ENCODE measurements at places on chromosomes 16 and 17.

- DNase-seq, result no peak
These were observed 2.8 kb upstream of the IL21R start for GRCh38 chr16:27398894-27399853.

GRCh38 chr17:50022463-50023130, 27.6 kb upstream of the DLX3 start:
- DNase-seq, result no peak

GRCh38 chr17:70661342-70662222, 492.2 kb downstream of the KCNJ2 start:
- DNase-seq, result no peak

DNA sequence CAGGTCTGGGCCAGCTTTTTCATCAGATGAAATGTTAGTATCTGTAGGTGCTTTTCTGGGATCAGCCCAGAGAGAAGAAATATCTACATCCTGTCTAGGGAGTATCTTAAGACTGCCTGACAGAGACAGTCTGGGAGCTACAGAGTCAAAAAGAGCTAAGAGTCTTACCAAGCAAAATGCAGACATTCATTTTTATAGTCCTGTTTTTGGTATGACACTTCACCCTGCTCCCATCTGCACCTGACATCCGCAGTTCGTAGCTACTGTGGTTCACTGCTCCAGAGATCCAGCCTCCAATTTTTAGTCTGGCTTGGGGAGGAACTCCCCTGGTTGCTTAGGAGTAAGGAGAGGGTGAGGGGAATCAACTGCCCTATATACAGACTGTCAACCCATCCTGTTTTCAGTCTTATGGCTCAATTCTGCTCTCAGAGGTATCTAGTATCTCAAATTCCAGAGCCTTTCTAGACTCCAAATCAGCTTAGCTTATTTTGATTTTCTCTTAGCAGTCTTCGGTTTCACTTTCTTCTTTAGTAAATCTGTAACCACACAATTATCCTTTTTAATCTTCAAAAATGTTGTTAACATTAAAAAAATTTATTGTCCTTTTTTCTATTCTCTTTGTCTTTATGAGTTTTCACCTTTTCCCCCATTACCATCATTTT, 97.8 kb downstream of the TMEM100 start:
- no peak for DNase-seq

DNA sequence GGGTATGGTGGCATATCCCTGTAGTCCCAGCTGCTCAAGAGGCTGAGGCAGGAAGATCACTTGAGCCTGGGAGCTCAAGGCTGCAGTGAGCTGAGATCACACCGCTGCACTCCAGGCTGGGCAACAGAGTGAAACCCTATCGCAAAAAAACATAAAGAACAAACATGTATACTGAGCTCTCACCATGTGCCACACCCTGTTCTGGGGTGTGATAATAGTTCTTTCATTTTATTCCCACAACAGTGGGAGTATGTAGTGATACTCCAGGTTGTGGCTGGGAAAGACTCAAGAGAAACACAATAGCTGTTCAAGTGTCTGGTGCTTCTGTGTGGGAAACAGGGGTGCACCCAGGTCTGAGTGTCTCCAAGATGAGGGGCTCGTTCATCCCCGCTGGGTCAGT, 90.7 kb downstream of the SOCS1 start:
- no peak for DNase-seq

DNA sequence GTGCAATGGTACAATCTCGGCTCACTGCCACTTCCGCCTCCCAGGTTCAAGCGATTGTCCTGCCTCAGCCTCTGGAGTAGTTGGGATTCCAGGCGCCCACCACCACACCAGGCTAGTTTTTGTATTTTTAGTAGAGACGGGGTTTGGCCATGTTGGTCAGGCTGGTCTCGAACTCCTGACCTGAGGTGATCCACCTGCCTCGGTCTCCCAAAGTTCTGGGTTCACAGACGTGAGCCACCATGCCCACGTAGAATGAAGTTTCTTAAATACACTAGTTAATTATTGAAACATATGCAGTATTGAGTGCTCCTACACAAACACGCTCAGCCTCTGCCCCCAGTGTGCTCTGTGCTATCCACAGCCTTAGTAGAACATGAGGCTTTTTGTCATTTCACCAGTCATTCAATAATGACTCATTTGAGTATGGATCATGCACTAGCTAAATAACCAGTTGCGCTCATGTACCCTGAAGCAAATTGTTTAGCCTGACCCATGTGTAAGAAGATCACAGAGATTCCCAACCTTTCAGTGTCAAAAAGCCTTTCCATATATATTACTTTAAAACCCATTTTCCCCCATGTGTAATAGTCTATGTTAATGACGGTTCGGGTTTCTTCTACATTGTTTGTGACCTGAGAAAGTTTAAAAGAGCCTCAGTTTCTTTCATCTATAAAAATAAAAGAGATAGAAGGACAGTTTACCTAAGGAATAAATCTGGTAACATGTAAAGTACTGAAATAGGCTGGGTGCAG, 49.7 kb downstream of the TUBD1 start:
- DNase-seq, result peak; percentile 66

DNA sequence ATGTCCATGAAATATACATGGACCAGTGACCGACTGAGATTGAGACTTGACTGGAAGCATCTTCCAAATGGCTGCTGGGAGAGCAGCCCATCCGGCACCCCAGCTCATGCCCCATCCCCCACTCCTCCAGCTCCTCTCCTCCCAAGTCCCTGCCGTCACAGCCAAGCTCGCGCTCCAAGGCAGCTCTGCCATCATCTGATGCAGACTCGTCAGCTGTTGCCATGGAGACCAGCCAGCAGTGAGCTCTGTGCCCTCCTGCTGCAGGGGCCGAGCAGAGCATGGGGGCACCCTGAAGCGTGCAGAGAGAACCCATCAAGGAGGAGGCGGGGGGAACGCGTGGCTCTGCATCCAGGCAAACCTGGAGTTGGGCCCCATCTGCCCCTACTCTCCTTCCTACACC, 74.5 kb upstream of the TNRC6C start:
- peak; percentile 17 for DNase-seq

- DNase-seq, result no peak
These were observed 25.7 kb upstream of the SUPT4H1 start for GRCh38 chr17:58377661-58378060.

- peak; percentile 52 for DNase-seq
These were observed 7.5 kb downstream of the BTBD17 start for GRCh38 chr17:74354123-74354522.

DNA sequence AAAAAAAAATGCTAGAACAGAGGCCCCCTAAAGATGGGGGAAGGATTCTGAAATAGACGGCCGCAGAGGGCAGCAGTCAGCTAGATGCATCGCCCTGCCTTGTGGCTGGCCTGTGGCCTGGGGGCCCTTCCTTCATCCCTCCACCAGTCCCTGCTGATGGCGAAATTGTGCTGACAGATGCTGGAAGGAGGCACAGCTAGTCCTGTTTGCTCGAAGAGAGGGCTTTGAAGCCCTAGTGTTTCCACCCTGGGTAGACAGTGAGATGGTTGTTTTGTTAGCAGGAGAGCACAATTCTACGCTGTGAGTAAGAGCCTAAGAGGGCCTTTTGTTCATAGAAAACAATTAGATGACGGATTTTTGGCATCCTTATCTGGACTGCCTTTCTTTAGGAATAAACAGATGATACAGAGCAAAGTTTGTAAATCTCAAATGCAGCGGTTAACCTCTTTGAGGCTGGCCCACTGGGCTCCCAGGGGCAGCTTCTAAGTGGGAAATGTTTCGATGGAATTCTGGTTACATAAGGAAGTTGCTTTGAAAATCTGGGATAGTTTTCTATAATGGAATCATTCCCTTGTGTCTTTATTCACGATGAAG, 23.0 kb downstream of the VPS35L start:
- DNase-seq, result no peak

DNA sequence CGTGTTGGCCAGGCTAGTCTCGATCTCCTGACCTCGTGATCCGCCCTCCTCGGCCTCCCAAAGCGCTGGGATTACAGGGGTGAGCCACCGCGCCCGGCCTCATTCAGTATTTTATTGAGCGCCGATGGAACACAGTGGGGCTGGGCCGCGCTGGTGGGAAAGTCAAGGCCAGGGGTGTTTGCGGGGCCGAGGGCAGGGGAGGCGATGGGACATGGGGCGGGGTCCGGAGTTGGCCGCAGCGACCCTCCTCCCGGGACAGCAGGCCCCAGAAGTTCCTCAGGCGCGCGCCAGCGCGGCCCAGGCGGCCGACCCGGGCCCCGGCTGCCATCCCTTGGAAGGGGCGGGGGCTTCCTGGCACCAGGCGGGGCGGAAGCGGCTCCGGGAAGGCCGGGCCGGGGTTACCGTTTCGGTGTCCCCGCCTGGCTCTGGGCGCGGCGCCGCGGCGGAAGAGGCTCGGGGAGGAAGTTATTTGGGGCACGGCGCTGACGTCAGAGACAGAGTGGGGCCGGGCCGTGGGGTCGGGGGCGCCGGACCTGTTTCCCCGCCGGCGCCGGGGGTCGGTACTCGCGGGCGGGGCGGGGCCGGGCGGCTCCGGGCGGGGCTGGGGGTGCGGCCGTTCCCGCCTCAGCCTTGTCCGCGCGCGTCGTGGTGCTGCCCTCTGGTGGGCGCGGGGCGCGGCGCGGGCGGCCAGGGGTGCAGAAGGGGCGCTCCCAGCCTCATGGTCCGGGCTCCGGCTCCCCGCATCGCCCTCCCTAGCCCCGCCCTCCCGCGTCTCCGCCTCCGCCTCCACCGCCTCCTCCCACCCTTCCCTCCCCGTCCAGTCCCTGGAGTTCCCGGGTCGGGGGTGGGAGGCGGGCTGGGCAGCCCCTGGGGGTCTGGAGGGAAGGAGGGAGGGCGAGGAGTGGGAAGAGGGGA, 952 bp upstream of the PRSS27 start:
- DNase-seq, result peak; percentile 88

DNA sequence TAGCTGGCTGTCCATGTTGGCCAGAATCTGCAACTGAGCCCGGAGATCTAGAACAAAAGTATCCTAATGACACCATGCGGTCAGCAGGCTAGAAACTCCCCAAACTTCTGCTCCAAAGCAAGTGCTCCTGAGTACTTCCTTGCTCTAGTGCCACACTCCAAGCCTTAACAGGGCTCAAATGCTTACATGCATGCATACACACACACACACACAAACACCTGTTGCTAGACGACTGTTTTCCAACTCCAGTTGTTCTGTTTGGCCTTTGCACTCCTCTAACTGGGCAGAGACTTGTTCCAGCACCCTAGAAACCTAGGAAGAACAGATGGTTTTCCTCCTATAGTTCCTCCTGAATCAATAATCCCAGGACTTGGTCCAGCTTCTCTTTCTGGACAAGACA, 7.7 kb upstream of the ALDOC start:
- no peak for DNase-seq

DNA sequence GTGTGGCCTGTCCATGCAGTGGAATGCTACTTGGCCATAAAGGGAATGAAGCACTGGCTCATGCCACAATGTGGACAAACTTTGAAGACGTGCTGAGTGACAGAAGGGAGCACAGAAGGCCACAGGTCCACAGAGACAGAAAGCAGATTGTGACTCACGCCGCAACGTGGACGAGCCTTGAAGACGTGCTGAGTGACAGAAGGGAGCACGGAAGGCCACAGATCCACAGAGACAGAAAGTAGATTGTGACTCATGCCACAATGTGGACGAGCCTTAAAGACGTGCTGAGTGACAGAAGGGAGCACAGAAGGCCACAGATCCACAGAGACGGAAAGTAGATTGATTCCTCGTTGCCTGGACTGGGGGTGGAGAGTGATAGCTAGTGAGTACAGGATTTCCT, 19.2 kb downstream of the ZC3H18 start:
- no peak for DNase-seq

GRCh38 chr16:87560428-87561199, 41.7 kb upstream of the JPH3 start:
- DNase-seq, result peak; percentile 5

GRCh38 chr17:3994221-3994576, 30.0 kb upstream of the ATP2A3 start:
- no peak for DNase-seq

DNA sequence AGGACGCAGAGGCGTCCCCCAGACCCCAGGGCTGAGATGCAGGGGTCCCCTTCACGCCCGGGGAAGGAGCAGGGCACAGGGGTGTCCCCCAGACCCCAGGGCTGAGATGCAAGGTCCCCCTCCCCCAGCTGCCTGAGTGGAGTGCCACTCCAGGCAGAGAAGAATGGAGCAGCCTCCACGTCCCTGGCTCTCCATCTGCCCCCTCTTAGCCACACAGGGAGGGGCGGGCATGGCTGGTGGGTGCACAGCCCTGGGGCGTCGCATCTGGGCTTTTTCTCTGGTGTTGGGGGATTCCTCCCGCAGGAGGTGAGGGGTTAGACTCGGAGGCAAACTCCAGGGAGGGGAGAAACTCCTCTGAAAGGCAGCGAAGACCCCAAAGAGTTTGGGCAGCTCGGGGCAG, 17.5 kb downstream of the CIBAR2 start:
- no peak for DNase-seq

DNA sequence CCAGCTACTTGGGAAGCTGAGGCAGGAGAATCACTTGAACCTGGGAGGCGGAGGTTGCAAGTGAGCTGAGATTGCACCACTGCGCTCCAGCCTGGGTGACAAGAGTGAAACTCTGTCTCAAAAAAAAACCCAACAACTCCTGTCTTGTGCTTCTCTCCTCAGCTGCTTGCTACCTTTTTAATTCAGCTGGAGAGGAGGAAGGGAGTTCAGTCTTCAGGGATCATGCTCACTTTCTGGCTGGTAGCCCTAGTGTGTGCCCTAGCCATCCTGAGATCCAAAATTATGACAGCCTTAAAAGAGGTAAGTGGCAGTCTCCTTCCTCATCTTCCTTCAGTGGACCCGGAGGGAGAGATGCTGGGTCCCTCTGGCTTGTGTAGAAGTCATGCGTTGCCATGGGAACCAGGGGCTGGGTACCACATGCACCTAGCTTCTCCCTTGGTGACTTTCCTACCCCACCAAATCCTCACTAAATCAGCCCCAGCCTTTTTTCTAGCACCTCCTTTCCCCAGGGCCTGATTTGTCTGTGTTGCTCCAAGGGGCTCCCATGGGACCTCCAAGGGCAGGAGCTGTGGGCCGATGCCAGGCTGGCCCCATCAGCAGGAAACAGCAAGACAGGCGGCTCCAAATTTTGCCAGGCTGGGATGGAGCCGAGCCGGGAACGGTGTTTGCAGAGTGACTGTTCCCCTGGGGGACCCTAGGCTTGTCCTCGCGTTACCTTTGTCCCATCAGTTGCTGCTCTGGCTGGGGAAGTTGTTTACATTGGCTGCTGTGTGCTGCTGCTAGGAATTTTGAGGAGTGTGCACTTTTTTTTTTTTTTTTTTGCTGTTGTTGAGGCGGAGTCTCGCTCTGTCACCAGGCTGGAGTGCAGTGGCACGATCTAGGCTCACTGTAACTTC, 65.2 kb downstream of the ABCC1 start:
- no peak for DNase-seq

DNA sequence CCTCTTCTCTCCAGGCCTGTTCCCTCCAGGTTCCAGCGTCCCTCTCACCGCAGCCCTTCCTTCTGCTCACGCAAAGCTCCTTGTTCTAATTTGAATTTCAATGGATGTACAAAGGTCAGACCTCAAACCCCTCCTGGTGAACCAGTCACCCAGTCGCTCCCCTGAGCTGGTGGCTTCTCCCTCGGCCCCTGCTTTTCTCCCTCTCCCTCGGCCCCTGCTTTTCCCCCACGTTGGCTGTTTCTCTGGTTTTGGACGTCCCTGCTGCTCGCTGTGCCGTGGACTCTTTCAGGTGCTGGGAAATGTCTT, 8.6 kb upstream of the MSLN start:
- no peak for DNase-seq
